ENCODE measurements at places on chromosomes 1 and 21. TPM values are rescaled to one million over a fixed set of nuclear protein-coding genes. Genes with fewer than 3 reads are reported as not detected.
A peak's percentile ranks its signal among the peaks of the same experiment; 100 is the strongest.

Gene FCER1G
- 3.0 TPM for total RNA-seq

Gene LRRC38
- total RNA-seq, result not detected

Gene JAM2
- total RNA-seq, result 3.4 TPM

Gene OR2T11
- total RNA-seq, result not detected

Gene DAP3
- total RNA-seq, result 151 TPM

Gene TSTD1
- total RNA-seq, result 44.8 TPM

Gene USP24
- 44.4 TPM for total RNA-seq

Gene PADI4
- 4.2 TPM for total RNA-seq

Gene C1orf185
- total RNA-seq, result not detected

Gene TRIM58
- total RNA-seq, result 0.08 TPM

Gene PPFIA4
- total RNA-seq, result 20.8 TPM

Gene S1PR1
- 75.9 TPM for total RNA-seq

Gene PLA2G4A
- total RNA-seq, result 0.37 TPM

Gene FMN2
- not detected for total RNA-seq

DNA sequence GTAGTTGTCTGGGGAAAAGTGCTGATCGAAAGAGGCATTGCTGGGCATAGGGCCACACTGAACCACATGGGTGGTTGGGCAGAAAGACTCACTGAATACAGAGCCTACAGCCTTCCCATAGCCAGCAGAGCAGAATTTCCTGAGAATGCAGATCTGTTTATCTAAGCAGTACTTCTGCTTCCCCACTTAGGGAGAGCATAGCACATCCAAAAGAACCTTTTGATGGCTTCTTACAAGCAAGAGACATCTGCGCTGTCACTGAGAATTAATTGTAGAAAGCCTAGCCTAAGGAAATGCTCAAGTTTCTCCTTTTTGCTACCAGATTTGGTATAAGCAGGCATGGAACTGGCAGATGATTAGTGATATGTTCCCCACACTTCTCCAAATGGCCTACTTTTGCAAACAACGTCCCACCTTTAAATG lies 13.0 kb upstream of the KLHDC8A start:
- H3K27me3 ChIP-seq, result peaks cover 15% of the 10 kb centered on the region
- H3K4me1 ChIP-seq, result peaks cover 11% of the 10 kb centered on the region
- no peak overlapping the region for H3K4me3 ChIP-seq
- no peak overlapping the region for H3K27ac ChIP-seq
- no peaks in the 10 kb centered on the region for H3K36me3 ChIP-seq

DNA sequence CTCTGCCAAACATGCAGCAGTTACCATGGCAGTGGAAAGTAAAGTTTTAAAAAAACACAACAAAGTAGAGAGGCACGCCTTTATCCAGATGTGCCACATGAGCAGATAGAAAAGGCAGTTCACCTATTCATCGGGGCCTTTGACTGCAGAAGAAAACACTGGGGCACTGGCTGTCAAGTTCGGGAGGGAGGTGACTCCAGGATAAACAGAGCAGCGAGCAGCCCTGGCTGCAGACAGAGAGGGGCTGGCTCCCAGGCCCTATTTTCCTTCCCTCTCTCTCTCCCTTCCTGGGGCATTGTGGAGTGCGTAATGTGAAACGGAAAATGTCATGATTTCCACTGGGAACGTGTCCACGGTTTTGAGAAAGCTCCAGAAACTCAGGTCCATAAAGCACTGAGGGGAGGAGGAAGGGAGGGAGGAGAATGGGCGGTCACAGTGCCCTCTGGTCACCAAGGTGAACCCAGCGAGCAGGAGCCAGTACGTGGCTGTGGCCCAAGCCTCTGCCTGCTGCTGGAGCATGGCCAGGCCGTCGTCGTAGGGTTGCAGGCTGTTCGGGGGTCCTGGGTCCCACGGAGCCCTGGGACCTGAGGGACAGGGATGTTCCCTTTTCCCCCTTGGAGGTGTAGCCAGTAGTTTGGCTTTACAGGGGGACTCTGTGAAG lies 114.7 kb upstream of the IRF2BP2 start:
- H3K27me3 ChIP-seq, result no peaks in the 10 kb centered on the region
- H3K27ac ChIP-seq, result peak overlapping the region; percentile 91
- H3K4me1 ChIP-seq, result peaks cover 82% of the 10 kb centered on the region

DNA sequence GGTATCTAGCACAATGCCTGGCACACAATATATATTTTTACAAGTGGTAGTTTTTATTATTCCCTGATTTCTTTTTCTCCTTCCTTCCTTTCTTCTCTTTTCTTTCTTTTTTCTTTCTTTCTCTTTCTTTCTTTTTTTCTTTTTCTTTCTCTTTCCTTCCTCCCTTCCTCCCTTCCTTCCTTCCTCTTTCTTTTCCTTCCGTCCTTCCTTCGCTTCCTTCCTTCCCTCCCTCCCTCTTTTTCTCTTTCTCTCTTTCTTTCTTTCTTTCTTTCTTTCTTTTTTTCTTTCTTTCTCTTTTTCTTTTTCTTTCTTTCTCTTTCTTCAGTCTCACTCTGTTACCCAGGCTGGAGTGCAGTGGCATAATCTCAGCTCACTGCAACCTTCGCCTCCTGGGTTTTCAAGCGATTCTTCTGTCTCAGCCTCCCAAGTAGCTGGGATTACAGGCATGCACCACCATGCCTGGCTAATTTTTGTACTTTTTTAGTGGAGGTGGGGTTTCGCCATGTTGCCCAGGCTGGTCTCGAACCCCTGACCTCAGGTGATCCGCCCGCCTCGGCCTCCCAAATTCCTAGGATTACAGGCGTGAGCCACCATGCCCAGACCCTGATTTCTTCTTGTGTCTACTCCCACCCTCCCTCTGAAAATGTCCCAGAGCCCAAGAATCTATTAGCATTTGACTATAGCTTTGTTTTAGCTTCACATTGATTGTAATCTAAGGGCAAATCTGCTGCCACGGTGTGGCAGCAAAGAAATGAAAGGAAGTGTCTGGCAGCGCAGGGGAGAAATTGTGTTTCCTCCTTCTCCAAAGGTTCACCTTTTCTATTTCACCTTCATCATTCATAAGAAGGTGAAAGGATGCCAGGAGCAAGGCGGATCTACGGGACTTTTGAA lies 19.9 kb upstream of the ABCB10 start:
- no peak for DNase-seq
- H3K27ac ChIP-seq, result no peak overlapping the region
- H3K4me3 ChIP-seq, result no peak overlapping the region
- no peaks in the 10 kb centered on the region for H3K4me1 ChIP-seq
- H3K36me3 ChIP-seq, result no peaks in the 10 kb centered on the region
- H3K27me3 ChIP-seq, result peaks cover 7% of the 10 kb centered on the region

GRCh38 chr1:235404190-235404589 lies 37.0 kb downstream of the TBCE start:
- peaks cover 3% of the 10 kb centered on the region for H3K36me3 ChIP-seq
- no peak overlapping the region for H3K4me3 ChIP-seq
- H3K27ac ChIP-seq, result no peak overlapping the region
- peaks cover 9% of the 10 kb centered on the region for H3K4me1 ChIP-seq

DNA sequence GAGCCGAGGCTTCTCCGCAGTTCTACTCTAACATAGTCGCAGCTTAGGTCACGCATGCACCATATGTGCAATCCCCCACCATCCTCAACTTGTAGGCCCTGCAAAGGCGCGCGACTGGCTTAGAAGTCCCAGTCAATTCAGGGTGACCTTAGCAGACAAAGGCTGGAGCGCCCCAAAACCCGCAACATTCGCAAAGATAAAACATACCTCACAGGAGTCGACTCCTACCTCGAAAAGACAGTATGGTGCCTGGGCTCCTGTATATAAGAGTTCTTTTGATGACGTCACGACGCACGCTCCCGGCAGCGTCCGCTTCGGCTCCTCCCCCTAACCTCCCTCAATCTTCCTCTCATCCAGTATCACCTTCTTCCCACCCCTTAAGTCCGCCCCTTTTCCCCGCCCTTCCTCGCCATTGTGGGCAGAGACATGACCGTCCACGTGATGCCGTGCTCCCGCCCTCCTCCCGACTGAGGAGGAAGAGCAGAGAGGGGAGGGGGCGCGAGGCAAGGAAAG lies at the start of gene GAS5:
TSS of gene GAS5 (minus strand) at position 237 of the 513 bp plus-strand sequence.
- H3K36me3 ChIP-seq, result peaks cover 61% of the 10 kb centered on the region
- DNase-seq, result peak; percentile 99
- H3K4me3 ChIP-seq, result peak within 1 kb of the TSS; percentile 100
- H3K4me1 ChIP-seq, result peaks cover 64% of the 10 kb centered on the region
- H3K27me3 ChIP-seq, result peaks cover 35% of the 10 kb centered on the region
- H3K27ac ChIP-seq, result peak within 1 kb of the TSS; percentile 96

- H3K4me3 ChIP-seq, result no peak overlapping the region
- no peak overlapping the region for H3K27ac ChIP-seq
- no peak for DNase-seq
- H3K36me3 ChIP-seq, result peaks cover 2% of the 10 kb centered on the region
- H3K4me1 ChIP-seq, result no peaks in the 10 kb centered on the region
Observed at GRCh38 chr1:224564454-224565084, 51.5 kb upstream of the CNIH3 start.

DNA sequence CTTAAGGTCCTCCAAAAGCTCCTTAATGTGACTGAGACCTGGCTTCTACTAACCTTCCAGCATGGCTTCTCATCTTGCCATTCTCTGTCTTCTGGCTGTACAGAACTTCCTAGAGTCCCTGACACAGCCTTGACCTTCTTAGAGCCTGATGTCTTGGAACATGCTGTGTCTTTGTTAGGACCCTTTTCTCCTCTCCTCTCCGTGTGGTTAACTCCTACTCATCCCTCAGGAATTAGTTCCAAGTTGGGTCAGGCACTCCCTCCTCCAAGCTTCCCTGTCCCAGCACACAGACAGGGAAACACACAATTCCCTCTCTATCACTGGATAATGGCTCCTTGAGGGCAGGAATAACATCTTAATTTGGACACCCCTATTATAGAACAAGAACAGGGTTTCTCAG lies 275.4 kb upstream of the USP24 start:
- H3K36me3 ChIP-seq, result no peaks in the 10 kb centered on the region
- no peak overlapping the region for H3K27ac ChIP-seq
- H3K27me3 ChIP-seq, result no peaks in the 10 kb centered on the region
- DNase-seq, result no peak

- no peak for DNase-seq
- H3K36me3 ChIP-seq, result no peaks in the 10 kb centered on the region
- H3K27ac ChIP-seq, result no peak overlapping the region
- peaks cover 14% of the 10 kb centered on the region for H3K4me1 ChIP-seq
- H3K27me3 ChIP-seq, result peaks cover 57% of the 10 kb centered on the region
- H3K4me3 ChIP-seq, result no peak overlapping the region
Observed at GRCh38 chr1:110133436-110133835, 16.9 kb upstream of the SLC6A17 start.

Data from activated naive CD8-positive, alpha-beta T cell treated with anti-CD3 and anti-CD28 coated beads for 36 hours (primary cell).